RPMI8226 (cell line): ENCODE measurements at places on chromosomes 13 and 19.
A peak's percentile ranks its signal among the peaks of the same experiment; 100 is the strongest.

- DNase-seq = no peak
Observed at GRCh38 chr19:38173291-38174041, 50.6 kb downstream of the DPF1 start.

GRCh38 chr19:37087110-37087509, 8.9 kb downstream of the ZNF420 start:
- no peak for DNase-seq

- no peak for DNase-seq
Observed at GRCh38 chr13:95039415-95039814, 261.8 kb downstream of the ABCC4 start.

DNA sequence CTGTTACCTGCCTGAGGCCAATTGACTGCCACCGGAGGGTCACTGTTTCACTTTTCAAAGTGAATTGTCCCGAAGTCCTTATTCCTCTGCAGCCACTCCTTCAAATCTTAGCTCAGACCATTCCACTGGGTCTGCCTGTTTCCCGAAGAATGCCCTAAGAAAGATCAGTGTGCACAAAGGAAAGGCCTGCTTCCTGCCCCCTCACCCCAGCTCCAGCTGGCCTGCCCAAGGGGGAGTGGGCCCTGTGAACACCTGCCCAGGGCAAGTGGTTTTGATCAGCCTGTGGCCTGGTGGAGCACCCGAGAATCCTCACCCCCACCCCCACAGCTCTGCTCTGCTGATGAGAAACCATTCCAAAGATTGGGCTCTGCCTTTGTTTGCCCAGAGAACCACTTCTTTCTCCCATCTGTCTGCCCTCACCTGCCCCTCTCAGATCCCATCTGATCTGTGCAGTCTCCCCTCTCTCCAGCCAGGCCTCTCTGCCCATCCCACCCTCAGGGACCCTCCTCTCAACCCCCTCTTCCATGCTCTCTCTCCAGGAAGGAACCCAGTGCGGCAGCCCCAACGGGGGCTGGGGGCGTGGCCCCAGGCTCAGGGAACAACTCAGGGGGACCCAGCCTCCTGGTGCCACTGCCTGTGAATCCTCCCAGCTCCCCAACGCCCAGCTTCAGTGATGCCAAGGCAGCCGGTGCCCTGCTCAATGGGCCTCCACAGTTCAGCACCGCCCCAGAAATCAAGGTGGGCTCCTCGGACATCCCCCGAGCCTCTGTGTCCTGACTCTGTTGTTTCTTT, 10.3 kb downstream of the LENG1 start:
- DNase-seq = no peak

DNA sequence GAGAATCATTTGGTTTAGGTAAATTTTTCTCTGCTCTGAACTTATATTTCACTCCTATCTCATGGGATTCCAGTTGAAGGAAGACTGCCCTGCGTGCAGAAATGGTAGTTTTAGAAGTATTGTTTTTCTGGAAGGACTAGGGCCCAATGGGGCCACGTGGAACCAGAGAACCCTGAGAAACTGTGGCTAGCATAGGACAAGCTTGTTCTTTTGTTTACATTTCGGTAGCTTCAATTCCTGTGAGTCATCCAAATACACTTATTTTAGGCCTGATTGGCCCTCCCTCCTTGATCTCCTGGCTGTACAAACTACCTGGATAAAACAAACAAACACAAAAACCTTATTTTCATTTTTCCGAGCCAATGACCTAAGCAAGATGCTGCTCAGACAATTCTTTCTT, 124.0 kb downstream of the ITGBL1 start:
- DNase-seq = no peak

DNA sequence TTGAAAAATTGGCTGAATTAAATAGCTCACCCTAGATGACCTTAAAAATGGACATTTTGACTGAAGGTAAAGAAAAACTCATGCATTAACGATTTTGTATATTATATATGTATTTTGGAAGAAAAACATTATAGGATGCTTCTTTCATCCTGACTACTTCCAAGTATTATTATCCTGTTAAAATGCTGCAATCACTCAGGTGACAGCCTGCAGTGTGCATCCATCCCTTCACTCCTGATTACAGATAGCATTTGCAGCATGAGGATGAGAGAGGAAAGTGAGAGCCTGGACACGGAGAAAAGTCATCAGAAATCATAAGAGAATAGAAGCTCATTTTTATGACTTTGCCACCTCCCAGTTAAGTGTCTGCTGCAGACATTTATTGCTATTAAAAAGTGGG, 1055.6 kb downstream of the PCDH17 start:
- no peak for DNase-seq

DNA sequence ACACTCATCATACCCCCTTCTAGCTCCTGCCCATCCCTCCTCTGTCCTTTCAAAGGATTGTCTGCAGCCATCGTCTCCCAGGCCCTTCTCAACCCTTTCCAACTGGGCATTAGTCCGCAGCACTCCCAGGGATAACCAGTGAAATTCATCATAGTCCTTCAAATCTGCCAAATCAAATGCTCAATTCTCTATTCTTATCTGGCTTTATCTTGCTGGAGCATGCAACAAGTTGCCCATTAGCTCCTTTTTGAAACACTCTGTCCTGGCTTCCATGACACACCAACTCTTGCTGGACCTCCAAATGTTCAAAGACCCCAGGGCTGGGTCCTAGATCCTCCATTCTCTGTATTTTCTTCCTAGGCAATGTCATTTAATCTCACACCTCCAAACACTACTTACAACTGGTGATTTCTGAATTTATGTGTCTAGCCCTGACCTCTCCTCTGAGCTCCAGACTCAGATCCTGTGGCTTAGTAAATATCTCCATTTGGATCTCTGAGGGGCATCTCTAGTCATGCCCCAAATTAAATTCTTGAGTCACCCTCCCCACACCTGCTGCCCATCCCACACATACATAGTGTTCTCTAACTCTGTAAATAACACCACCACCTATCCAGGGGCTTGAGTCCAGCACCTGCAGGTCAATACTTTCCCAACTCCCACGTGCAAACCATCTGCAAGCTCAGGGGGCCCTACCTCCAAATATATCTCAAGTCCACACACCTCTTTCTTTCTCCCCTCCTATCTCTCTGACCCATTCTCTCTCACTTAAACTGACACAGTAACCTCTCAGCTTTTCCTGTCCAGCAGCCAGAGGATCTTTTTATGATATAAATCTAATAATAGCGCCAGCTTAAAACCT, 9.1 kb upstream of the ANKRD10 start:
- DNase-seq = no peak

DNA sequence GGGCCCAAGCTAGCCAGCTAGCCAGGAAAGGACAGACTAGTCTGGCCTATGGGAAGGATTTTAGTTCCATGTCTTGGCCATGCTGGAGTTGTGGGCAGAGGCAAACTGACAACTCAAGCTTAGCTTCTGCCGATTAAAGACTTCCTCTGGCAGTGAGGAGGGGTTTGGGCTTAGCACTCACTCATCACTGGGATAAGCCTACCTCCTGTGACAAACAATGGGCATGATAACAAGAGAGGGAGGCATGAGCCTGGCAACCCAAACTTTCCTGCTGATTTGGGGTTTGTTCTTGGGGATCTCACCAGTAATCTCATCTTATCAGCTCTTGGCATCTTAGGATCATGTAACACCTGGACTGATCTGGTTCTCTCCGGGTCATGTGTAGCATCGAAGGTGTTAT, 83.6 kb downstream of the KL start:
- DNase-seq = no peak

DNA sequence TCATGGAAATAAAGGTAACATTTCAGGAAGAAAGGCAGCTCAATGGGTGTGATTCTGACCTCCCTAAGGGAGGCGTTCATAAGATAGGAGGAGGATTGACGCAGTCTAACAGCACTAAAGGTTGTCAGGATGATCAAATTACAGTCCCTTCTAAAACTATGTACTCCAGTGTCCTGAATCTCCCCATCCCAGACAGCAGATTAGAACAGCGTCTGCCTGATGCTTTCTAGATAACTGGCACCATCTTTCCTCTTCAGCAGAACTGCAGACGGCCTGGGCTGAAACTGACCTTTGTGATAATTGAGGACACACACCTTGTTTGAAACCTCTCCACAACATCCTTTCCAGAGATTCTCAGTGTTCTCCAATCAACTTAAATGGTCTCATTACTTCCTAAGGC, 25.5 kb upstream of the SACS start:
- no peak for DNase-seq

- DNase-seq = no peak
Observed at GRCh38 chr19:10692673-10693264, 8.5 kb upstream of the QTRT1 start.

DNA sequence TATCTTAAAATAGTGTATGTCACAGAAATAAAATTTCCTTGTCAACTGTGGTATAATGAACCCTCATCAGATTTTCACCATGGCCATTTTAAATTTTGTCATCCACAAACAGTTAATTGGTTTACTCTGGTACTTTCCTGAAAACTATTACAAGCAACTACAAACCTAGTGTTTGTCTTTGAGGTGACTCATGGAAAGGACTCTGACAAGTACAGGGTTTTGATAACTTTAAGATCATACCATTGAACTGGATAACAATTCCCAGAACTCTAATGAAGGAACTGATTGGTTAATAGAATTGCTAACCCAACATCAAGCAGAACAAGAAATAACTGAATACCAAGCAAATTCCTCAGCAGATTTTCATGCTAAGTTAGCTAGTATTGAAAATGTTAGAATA, 237.7 kb upstream of the IPO5 start:
- DNase-seq = no peak

GRCh38 chr19:28519952-28520861, 692.7 kb downstream of the UQCRFS1 start:
- no peak for DNase-seq

DNA sequence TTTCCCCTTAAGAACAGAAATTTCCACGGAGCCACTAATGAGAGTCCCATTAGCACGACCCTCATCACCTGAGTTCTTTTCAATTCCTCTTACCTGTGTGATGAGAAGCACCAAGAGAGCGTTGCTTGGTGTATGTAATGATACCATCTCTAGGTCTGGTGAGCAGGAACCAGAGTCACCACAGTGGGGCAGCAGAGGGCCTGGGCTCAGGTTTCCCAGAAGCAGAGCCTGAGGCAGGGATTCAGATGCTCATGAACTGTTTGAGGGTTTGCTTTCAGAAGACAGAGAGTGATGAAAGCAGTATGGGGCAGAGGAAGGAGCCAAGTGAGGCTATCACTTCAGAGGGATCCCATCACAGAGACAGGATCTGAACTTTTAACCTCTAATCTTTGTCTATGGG, 3.1 kb upstream of the PTPRH start:
- peak; percentile 69 for DNase-seq

DNA sequence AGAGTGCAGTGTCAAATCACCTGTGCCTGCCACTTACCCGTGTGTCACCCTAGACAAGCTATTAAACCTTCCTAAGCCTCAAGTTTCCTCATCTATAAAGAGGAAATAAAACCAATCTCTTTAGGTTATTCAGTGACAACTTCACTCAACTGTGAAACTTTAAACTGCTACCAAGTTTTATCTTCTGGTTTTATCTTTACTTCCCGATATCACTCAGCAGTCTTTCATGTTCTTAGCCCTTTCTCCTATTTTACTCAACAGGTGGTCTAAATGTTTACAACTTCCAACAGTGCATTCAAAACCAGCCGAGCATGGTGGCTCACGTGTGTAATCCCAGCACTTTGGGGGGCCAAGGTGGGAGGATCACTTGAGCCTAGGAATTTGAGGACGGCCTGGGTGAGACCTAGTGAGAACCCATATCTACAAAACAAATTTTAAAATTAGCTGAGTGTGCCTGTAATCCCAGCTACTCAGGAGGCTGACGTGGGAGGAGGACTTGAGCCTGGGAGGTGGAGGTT, 59.6 kb downstream of the GPALPP1 start:
- no peak for DNase-seq

DNA sequence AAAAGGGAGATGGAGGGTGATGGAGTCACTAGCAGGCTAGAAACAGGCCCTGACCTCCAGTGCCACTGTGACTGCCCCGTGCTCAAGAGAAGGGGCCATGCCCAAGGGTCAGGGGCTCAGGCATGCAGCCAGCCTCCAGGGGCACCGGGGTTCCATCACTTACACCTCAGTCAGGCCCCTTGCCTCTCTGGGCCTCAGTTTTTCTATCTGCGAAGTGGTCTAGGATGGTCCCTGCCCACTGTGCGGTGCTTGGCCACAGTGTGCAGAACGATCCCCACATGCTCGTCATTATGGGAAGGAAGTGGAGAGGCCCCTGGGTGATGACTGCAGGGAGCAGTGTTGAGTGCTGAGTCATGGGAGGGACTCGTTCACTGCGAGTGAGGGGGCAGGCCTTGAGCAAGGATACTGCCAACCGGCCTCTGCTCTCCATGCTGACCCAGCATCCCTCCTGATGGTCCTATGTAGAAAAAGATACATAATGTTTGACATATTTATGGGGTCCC, 23.1 kb downstream of the TMED1 start:
- DNase-seq = no peak

- DNase-seq = no peak
Observed at GRCh38 chr13:29706923-29707322, 111.4 kb upstream of the SLC7A1 start.

- DNase-seq = no peak
Observed at GRCh38 chr13:65965501-65965900, 1264.6 kb downstream of the PCDH9 start.

DNA sequence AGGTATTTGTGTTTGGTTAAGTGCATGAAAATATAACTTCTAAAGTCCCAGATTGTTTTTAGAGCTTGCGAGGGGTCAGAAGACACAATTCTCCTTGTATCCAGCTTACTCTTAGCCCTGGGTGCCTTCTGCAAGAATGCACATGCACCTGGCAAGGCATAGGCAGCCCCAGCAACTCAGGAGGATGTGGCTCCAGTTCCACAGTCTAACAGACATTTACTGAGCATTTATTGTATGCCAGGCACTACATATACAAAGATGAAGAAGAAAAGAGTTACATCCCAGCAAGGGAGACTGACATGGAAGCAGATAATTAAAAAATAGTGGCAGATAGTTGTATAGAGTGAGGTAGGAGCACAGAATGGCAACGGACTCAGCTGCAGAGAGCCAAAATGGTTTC, 101.1 kb upstream of the FRY start:
- no peak for DNase-seq

GRCh38 chr13:97659602-97660001, 225.6 kb downstream of the RAP2A start:
- DNase-seq = no peak

DNA sequence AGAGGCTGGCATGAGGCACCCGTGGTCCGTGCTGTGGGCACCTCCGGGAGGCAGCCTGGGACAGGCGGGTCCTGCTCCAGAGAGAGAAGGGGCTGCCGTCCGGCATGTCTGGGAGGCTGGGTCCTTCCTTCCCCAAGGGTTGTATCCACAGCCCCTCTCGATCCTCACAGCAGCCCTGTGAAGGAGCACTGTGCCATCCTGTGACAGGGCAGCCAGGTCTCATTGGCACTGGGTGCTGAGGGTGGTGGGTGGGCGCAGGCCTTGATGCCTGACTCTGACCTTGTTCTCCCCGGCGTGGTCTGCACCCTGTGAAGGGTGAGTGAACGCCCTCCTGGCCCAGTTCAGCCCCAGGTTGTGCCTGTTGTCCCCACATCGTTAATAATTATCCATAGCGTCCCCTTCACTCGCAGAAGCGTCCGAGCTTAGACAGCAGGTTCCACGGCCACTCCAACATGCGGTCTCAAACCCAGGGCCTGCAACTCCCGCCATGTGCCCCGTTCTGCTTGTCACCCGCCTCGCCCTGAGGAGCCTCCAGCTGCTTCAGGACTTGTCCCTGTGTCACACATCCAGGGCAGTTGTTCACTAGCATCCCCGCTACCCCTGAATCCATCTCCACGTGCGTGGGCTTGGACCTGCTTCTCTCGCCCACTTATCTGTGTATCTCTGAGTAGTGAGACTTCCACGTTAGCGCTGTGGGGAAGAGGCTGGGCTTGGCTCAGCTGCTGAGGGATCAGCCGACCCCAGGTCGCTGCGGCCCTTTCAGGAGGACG, 10.6 kb downstream of the ATP11A start:
- DNase-seq = no peak

GRCh38 chr13:23918208-23918607, 20.9 kb upstream of the C1QTNF9B start:
- DNase-seq = no peak
